A549 treated with AZD2906 at 1 μM for 4 hours (cell line): ENCODE measurements at places on chromosomes 12 and 14. TPM values are rescaled to one million over a fixed set of nuclear protein-coding genes. Genes with fewer than 3 reads are reported as not detected.

The PLD4 gene
- 0.05 to 0.15 TPM (median 0.09 TPM) in 5 replicates for total RNA-seq

The TRIAP1 gene
- total RNA-seq, result 66.8 to 81.2 TPM (median 71.7 TPM) in 5 replicates

The FGD6 gene
- 9.3 to 13.3 TPM (median 12.1 TPM) in 5 replicates for total RNA-seq

The BIN2 gene
- total RNA-seq, result 0.08 to 0.17 TPM (median 0.13 TPM) in 5 replicates

The OASL gene
- 1.8 to 3.6 TPM (median 2.5 TPM) in 5 replicates for total RNA-seq

The AMDHD1 gene
- total RNA-seq, result 2.0 to 2.7 TPM (median 2.3 TPM) in 5 replicates

The CLEC1B gene
- not detected in 5 replicates for total RNA-seq

The DERA gene
- 40.3 to 60.9 TPM (median 41.4 TPM) in 5 replicates for total RNA-seq

The KITLG gene
- 13.5 to 19.2 TPM (median 15.0 TPM) in 5 replicates for total RNA-seq

The RBP5 gene
- not detected in 5 replicates for total RNA-seq

The VRTN gene
- total RNA-seq, result 0.02 to 0.03 TPM in 2 of 5 replicates, not detected in the others

The ADGRD1 gene
- 0.42 to 0.75 TPM (median 0.48 TPM) in 5 replicates for total RNA-seq

The TEX52 gene
- total RNA-seq, result not detected in 5 replicates

The ASCL1 gene
- not detected in 5 replicates for total RNA-seq

The DACT1 gene
- 0.34 to 0.74 TPM (median 0.64 TPM) in 5 replicates for total RNA-seq

The RPS6KL1 gene
- total RNA-seq, result 0.23 to 0.49 TPM (median 0.40 TPM) in 5 replicates

The OR6S1 gene
- not detected in 5 replicates for total RNA-seq

The PPFIA2 gene
- not detected in 5 replicates for total RNA-seq

The SAMD15 gene
- 1.4 to 3.1 TPM (median 1.5 TPM) in 5 replicates for total RNA-seq

The OR11H6 gene
- not detected in 5 replicates for total RNA-seq

The MYBPC1 gene
- 0.05 to 0.09 TPM (median 0.07 TPM) in 3 of 5 replicates, not detected in the others for total RNA-seq

The CLEC4C gene
- total RNA-seq, result not detected in 5 replicates

The BRMS1L gene
- 10.4 to 14.6 TPM (median 10.9 TPM) in 5 replicates for total RNA-seq

The WSCD2 gene
- total RNA-seq, result not detected in 5 replicates

The PTPN6 gene
- 9.1 to 13.5 TPM (median 10.5 TPM) in 5 replicates for total RNA-seq

The COX8C gene
- total RNA-seq, result not detected in 5 replicates

The B4GALNT3 gene
- total RNA-seq, result 0.44 to 0.82 TPM (median 0.54 TPM) in 5 replicates

The KRT85 gene
- 0.05 to 0.10 TPM in 2 of 5 replicates, not detected in the others for total RNA-seq

The PRORP gene
- 32.8 to 43.2 TPM (median 36.5 TPM) in 5 replicates for total RNA-seq

The PIP4P1 gene
- 26.9 to 38.5 TPM (median 31.7 TPM) in 5 replicates for total RNA-seq

The ASB2 gene
- total RNA-seq, result 0.24 to 0.98 TPM (median 0.45 TPM) in 5 replicates

The KRT78 gene
- total RNA-seq, result 0.04 to 0.13 TPM (median 0.07 TPM) in 5 replicates

The PAN2 gene
- total RNA-seq, result 10.3 to 14.2 TPM (median 13.9 TPM) in 5 replicates

The ABCC9 gene
- 0.01 to 0.03 TPM (median 0.01 TPM) in 4 of 5 replicates, not detected in the other for total RNA-seq

The MLXIP gene
- 32.0 to 43.9 TPM (median 40.9 TPM) in 5 replicates for total RNA-seq

The SPIC gene
- total RNA-seq, result not detected in 5 replicates

The OR6C2 gene
- total RNA-seq, result not detected in 5 replicates
